Ureter (tissue), 1 donor: ENCODE measurements at places on chromosomes 7 and 10.

DNA sequence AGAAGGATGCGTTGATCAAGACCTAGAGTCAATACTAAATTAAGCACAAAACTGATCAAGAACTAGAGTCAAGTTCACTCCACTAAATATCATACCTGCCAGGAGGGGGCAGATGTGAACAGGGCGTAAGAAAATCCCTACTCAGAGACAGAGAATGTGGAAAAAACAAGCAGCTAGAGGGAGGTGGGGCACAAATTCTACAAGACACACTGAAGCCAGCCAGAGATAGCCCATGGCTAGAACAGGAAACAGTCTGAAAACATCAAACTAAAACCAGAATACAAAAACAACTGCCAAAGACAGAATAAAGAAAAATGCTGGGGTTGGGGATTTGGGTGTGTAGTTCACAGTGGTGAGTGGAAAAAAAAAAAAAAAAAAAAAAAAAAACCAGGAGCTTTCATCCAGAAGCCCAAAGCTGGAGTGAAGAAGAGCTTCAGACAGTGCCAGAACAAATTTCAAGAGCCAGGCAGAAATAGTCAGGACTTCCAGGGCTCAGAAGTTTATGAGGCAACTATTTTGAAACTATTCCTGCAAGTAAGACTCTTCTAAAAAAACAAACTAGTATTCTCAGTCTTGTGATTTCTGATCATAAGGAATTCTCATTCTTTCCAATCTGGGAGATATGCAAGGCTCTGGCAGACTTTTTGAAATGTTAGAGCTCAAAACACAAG is 118.3 kb downstream of the CCDC71L start:
- peak; percentile 69 for DNase-seq

DNA sequence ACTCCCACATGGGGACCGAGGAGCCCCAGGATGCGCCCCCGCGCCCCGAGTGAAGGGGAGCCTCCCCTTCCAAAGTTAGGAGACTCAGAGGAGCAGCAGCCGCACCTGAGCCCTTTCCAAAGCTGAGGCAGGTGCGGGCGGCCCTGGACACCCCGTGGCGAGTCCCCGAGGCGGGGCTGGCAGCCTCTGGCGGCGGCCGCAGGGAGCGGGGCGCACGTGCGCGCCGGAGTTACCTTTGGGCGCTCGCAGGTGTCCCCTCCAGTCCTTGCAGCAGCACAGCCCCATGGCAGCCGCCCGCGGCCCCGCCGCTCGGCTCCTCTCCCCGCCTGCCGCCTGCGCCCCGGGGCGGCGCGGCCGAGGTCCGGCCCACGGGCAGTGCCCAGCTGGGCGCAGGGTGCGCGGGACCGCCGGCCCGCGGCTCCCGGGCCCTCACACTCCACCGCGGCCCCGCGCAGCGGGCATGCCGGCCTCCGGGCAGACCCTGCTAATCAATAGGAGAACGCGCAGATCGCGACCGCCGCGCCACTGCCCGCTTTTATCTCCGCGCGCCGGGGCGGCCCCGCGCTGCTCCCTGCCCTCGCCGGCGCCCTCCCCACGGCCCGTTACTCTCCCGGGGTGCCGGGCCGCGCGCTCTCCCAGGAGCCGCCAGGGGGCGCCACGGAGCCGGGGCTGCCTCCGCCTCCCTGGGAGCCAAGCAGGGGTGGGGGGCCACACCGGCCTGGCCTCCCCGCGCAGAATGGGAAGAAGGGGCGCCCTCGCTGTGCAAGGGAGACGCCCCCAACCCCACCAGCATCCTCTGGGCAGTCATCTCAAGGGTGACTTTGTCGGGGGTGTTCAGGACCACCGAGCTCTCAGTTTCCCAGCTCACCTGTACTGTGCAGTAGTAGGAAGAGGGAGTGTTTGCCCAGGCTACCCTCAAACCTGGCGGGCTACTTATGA is 80.8 kb downstream of the ARHGAP22 start:
- no peak for DNase-seq

DNA sequence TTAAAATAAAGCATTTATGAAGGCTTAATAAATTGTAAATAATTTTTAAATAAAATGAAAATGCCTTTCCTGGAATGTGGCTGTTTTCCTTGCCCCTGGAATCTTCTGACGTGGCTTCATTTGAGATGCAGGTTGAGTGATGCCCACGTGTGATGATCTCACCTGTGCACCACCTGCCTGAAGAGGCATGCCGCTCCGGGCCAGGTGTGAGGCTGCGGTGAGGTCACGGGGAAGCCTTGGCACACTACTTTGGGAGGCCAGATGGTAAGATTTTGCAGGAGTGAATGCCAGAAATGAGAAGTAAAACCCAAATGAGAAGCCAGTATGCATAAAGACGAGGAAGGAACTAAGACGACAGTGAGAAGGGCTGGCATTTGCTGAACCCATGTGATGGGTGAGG is 36.2 kb downstream of the GOT1 start:
- no peak for DNase-seq

DNA sequence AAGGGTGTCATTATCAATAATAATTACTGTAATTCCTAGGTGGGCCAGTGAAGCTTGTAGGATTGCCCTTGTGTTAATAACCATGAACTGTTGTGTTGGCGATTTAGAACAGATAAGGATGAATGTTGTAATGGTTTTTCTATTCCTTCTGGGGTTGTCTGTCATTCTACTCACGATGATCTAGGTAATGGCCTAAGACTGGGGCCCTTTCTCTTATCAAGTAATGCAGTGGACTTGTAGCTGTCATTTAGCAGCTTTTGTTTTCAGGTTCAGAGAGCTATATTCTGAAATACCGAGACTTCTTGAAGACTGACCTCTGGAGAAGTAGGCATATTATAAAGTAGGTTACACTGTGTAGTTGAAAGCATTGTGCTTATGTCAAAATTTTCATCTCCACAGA is 110.2 kb downstream of the TAF3 start:
- no peak for DNase-seq

DNA sequence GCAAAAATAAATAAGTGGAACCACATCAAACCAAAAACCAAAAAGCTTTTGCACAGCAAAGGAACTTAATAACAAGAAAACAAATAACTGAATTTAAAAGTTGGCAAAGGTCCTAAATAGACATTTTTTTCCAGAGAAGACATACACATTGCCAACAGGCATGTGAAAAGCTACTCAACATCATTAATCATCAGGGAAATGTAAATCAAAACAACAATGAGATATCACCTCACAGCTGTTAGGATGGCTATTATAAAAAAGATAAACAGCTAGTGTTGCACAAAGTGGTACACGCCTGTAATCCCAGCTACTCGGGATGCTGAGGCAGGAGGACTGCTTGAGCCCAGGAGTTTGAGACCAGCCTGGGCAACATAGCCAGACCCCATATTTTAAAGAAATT is 2.2 kb upstream of the SUN3 start:
- DNase-seq = no peak

GRCh38 chr10:70088308-70088698 is 35.7 kb downstream of the MACROH2A2 start:
- no peak for DNase-seq

GRCh38 chr10:96304230-96304629 is at the start of gene DNTT:
Gene DNTT, plus strand, starts transcription at chr10:96304434. Its CDS starts 64 bp downstream, at chr10:96304498.
- DNase-seq = no peak

GRCh38 chr10:110344622-110345021 is 39.9 kb upstream of the SMNDC1 start:
- no peak for DNase-seq

- no peak for DNase-seq
Measured at GRCh38 chr10:114313866-114314265, 74.8 kb downstream of the VWA2 start.

DNA sequence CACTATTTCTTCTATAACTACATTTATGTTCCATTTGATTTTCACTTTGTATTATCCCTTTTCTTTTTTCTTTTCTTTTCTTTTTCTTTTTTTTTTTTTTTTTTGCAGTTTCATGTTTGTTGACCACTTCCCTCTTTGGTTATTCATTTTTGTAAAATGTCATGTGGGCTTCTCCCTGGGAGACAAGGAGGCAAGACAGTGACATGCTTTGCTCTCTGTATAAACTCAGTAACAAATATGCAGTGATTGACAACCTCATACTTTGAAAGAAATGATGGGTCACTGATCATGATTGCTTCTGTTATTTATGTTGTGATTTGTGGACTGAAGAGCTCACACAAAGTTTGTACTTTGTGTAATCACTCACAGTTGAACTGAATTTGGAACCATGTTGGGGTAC is 90.2 kb upstream of the ABI1 start:
- no peak for DNase-seq

GRCh38 chr7:52944921-52945320 is 90.5 kb upstream of the POM121L12 start:
- DNase-seq = no peak

GRCh38 chr10:129525401-129525801 is 58.4 kb downstream of the MGMT start:
- no peak for DNase-seq

DNA sequence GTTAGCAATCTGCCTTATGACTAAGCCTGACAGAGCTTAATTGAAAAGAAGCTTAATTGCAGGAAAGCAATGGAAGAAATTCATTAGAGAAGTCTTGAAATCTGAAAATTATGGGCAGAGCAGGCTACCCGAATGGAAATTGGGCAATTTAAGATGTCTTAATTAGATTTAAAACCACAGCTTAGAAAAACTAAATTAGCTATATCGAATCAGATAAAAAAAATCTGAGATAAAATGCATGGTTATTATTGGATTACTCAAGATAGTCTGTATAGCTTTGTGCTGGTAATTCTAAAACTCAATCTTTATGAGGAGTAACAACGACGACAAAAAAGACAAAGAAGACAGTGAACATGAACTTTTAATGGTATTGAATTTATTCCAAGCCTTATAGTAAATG is 248.1 kb upstream of the LRRN3 start:
- DNase-seq = no peak

- no peak for DNase-seq
Measured at GRCh38 chr10:112979927-112980326, 29.9 kb downstream of the TCF7L2 start.

DNA sequence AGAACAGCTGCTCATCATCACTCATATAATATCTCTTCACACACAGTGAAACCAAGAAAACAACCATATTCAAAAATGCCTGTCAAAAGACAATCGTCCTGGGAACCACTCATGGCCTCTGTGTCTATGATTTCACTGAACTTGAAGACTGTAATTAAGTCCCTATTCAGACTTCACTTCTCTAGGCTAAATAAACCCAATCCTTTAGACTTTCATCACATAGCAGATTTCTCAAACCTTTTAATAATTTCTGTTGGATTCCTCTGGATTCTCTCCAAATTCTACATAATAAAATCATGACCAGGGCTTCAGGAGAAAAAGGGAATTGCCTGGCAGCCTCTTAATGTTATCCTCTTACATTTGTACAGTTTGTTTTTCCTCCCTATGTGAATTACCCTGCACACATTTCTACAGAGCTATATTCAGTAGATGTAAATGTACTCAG is 201.1 kb downstream of the LRRN3 start:
- no peak for DNase-seq

- no peak for DNase-seq
Measured at GRCh38 chr10:2476812-2477553, 590.4 kb upstream of the PFKP start.

DNA sequence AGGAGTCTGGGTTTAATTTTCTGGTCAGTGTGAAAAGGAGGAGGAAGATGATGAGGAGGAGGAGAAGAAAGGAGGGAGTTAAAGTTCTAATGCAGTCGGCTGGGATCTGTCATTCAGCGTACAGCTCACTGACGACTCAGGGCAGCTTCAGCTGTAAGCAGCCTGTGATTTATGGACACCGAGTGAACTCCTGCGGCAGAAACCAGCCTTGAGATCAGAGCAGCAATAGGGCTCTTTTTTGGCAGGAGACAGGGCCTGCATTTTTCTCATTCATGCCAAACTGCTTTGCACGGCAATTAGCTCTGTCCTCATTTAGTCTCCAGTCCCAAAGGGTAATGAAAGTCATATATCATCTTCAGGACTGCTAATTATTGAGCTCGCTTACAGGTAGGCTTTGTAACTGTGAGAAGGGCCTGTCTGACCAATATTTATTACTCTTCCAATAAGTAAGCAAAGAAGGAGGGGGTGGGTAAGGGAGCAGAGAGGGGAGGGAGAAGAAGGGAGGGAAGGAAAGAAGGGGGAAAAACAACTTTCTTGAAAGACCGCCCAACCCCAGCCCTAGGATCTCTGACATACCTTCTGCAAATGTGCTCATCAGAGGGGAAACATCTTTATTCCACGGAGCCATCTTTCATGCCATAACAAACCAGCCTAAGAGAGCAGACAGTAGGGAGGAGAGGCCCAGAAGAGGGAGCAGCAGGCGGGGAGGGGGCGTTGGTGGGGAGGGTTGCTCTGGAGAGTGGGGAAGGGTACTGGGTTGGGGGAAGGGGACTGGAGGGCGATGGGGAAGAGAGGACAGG is 48.1 kb upstream of the COMTD1 start:
- DNase-seq = no peak

DNA sequence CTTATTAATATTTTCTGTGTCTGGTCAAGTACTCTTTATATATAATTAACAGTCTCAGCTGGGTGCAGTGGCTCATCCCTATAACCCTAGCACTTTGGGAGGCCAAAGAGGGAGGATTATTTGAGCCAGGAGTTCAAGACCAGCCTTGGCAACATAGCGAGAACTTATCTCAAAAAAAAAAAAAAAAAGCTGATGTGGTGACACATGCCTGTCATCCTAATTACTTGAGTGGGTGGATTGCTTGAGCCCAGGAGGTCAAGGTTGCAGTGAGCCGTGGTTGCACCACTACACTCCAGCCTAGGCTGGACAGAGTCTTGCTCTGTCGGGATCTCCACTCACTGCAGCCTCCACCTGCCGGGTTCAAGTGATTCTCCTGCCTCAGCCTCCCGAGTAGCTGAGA is 6.7 kb upstream of the ELOVL3 start:
- no peak for DNase-seq

- no peak for DNase-seq
Measured at GRCh38 chr10:114002422-114002821, 41.2 kb upstream of the ADRB1 start.

- no peak for DNase-seq
Measured at GRCh38 chr7:47571331-47572093, 10.4 kb downstream of the TNS3 start.

GRCh38 chr10:132690821-132691610 is 94.9 kb downstream of the NKX6-2 start:
- no peak for DNase-seq
